ENCODE measurements at places on chromosomes 3 and 15.

DNA sequence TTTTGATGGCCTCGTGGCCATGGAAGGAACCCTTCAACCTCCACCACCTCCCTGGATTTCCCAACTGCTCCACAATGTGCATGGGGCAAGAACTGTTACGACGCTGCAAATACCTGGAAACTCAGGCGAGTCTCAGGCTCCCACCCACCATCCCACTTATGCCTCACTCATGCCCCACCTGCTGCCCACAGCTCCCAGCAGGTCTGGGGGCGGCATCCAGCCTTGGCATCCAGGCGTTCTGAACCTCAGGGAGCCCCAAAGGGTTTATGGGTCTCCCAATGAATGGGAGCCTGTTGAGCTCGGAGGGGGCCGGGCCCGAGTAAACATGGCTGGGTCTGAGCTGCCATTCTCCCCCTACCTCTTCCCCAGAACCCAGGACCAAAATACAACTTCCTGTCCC, 2.0 kb upstream of the PTH1R start:
- DNase-seq: no peak

GRCh38 chr15:25985165-25985564, 122.0 kb upstream of the ATP10A start:
- no peak for DNase-seq

DNA sequence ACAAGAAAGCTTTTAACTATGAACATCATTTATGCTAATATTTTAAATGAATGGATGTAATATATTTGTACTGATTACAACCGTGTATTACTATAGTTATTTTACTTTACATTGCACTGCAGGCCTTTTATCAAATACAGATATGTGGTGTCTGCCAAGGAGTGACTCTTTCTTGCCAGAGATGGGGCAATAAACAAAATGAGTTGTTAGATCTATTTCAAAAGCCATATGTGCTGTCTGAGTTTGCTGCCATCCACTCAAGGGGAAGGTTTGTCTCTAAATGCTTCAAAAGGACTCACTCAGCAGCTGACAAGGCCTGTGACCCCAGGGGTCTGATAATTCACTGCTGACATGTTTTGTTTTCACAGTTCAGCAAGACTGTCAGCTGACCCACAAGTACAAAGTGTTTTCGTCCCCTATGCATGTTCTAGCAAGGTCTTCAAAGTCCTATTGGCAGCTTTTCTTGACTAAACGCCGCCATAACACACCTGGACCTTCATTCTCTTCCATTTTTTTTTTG, 41.3 kb upstream of the ZBED2 start:
- DNase-seq: no peak

DNA sequence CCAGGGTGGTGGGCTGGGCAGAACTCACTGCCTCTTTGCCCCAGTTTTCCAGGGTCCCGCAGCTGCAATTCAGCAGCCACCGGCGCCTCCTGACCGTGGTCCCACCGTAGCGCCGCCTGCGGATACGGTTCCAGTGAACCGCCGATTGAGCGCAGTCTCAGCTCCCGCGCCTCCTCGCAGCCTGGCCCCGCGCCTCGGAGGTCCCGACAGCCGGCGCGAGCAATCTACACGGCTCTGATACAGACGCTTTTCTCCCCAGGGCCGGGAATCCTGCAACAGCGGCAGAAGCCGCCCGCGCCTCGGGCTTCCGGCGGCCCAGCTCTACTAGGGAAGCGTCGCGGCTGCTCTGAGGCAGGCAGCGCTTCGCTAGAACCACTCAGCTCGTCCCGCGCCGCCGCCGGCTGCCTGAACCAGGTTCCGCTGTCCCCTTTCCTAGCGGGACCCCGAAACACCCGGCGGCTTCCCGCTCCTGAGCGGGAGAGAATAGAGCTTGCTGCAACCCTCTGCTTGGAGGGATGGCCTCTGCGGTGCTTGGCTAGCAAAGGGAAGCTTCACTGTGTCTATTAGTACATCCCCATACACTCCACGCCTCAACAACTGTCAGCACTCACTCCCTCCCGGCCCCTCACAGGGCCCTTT, 3.1 kb downstream of the FOXL2NB start:
- DNase-seq: no peak

- DNase-seq: no peak
Observed at GRCh38 chr15:29789871-29790270, 32.4 kb downstream of the TJP1 start.

- DNase-seq: no peak
Observed at GRCh38 chr3:126620738-126621137, 34.2 kb downstream of the TXNRD3 start.

DNA sequence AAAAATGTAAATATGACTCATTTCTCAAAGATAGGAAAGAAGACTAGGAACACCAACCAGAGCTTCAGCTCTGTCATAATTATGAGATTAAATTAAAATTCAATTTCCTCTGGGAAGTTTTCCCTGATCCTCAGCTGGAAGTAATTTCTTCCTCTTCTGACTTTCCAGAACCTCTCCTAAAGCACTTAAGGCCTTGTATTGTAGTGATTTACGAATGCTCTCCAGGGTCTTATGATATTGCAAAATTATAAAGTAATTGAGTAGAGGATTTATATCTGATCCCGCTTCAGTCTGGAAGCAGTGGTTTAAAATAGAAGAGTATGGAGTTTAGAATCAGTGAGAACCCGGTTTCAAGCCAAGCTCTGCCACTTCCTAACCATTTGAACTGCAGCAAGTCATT, 279.8 kb downstream of the ZPLD1 start:
- DNase-seq: no peak

DNA sequence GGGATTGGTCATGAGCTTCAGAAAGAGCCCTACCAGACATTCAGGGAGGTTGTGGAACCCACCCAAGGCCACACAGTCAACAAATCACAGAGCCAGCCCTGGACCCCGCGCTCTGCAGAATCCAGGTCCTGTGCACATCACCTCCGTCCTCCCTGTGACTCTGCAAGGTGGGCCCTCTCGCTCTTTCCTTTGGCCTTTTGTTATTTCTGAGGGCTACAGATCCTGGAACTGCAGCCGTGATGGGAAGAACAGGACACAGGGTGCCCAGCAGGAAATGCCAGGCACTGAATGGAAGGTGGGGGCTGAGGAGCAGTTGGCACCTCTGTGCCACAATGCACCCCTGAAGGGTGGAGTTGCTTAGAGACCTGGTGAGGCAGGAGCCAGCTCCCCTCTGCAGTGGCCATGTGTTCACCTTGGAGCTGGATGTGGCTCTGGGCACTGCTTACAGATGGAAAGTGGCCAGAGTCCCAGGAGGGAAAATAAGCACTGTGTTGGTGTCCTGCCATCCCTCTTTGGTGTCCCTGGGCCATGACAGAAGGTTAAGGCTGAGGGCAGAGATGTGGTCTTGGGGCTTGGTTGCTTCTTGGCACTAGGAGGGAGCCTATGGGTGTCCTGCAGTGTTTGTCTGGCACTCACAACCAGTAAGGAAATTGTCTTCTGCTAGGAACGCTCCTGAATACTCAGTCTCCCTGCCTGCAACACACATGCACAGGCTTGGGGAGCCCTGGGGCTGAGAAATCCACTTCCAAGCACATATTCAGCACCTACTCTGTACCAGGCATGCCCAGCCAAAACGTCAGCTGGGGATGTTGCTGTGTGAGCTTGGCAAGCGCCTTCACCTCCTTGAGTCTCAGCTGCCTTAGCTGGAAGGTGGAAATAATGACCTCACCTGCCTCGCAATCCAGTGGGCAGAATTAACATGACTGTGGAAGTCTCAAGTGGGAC, 98.0 kb upstream of the SLC6A6 start:
- DNase-seq: no peak

GRCh38 chr3:57986261-57986660, 22.0 kb upstream of the FLNB start:
- no peak for DNase-seq

DNA sequence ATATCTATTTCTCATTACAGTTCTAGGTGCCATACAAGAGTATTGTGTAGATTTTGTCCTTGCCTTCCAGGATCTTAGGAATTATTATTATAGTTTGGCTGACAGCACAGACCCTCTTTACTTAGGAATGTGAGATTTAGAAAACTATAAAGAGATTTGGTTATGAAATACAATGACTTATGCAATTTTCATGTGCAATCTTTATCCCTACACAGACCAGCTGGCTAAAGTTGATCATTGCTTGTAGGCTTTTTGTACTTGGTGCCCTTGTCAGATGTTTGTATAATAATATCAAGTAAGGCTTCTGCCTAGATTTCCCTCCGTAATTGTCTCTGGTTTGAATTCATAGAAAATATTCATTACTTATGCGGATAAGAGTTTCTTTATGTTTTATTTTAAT, 174.5 kb upstream of the GAP43 start:
- no peak for DNase-seq

DNA sequence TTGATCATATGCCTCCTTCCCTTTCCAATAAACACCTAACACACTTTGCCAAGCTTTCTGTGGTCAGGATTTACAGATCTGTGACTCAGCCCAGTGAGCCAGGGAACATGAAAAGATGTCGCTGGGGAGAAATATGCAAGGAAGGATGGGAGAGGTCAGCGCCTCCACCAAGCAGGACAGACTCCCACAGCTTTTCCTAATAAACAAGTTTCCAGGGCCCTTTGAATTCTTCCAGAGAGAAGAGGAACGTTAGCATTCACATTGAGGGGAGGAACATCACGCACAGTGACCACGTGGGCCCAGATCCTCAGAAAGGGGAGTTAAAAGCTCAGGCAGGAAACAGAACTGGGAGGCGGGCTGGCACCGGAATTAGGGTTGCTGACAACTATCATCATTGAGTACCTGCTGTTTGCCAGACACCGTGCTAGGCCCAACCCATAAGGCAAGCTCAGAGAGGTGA, 33.3 kb upstream of the MRPS22 start:
- DNase-seq: no peak

DNA sequence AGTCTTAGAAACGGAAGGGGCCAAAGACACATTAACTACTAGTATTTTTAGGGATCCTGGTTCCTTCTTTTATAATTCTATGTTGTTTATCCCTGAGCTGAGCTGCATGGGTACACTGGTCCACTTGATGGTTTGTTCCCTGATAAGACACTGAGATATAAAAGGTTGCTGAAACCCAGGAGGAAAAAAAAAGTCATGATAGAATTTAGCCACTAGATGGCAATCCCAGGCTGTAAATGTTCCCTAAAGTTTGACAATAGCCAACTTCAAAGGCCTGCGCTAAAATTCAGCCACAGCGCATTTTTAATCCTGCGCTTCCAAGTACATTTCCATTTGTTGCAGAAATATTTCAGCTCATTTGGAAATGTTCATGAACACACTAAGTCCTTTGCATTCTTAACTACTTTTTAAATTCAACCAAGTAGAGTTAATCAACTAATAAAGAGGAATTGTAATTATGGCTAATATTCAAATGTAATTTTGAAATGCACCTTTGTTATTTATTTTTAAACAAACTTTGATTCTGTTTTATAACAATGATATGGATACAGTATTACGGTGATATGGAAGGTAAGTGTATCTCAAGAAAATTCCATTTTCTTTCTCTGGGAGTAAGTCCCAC, 249.3 kb upstream of the FEZF2 start:
- DNase-seq: peak; percentile 42

- no peak for DNase-seq
Observed at GRCh38 chr3:134084242-134084950, 54.7 kb upstream of the SLCO2A1 start.

- peak; percentile 44 for DNase-seq
Observed at GRCh38 chr3:16841904-16842271, 42.9 kb upstream of the PLCL2 start.

All from germinal center (tissue), 1 donor.